ENCODE measurements at places on chromosomes 2 and 18.

GRCh38 chr2:16728351-16729136 is 62.9 kb upstream of the CYRIA start:
- no peak for DNase-seq

DNA sequence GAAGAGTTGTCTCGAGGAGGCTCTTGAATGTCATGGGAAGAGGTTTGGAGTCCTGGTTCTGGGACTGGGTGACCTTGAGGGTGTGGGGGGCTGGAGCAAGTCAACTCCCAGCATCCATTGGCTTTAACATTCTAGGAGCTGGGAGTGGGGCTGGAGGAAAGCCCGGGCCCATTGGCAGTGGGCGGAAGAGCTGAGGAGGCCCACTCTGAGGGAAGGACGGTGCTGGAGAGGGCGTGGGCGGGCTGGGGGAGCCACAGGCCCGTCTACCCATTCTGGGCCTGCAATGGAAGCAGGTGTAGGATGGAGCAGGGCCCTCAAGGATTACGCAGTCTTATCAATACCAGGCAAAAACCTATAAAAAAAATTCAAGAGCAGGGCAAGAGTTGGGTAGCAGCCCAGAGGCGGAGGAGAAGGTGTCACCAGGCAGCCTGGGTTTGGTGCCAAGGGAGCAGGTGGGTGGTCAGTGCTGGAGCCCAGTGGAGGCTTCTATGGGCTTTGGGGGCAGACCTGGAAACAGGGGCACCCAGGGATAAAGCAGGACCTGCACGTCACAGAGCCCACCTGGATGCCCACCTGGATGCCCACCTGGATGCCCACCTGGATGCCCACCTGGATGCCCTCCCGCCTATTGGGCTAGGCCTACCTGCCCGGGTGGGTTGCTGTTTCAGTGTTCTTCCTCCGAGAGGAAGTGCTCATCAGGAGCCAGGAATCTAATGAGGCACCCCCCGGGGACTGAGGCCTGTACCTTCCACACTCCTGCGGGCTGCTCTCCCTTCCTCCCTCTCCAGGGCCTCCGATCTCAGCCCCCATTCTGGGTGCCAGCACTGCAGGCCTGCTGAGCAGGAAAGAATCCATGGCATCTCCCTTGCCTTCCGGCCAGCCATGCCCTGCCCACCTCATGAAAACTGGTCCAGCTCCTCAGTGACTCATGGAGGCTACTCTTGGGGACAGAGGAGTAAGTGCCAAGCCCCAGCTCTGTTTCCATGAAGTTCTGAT is 71.3 kb downstream of the CTIF start:
- no peak for DNase-seq

GRCh38 chr2:69062307-69062962 is 49.5 kb downstream of the ANTXR1 start:
- no peak for DNase-seq

- DNase-seq, result no peak
Measured at GRCh38 chr18:5142859-5143258, 54.2 kb downstream of the AKAIN1 start.

GRCh38 chr2:45938649-45939511 is 287.4 kb downstream of the PRKCE start:
- no peak for DNase-seq

DNA sequence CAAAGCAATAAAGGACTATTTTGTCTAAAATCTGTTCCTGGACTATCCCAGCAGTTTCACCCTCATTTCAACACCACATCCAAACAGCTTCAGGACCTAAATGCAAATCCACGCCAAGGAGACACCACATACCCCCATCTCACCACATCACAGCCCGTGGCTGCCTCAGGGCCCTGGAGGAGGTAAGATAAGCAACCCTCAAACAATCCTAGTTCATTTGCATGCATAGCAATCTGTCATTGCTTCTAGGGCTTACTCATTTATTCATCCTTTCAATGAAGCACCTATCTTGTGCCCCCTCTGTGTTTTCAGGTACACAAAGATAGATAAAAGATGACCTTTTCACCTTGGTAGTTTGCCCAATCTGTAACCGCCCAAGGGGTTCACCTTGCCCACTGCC is 86.5 kb downstream of the VSNL1 start:
- DNase-seq, result no peak

- DNase-seq, result no peak
Measured at GRCh38 chr2:216066230-216066629, 15.4 kb downstream of the PECR start.

All from stimulated activated CD4-positive, alpha-beta T cell treated with anti-CD3 and anti-CD28 coated beads, Interleukin-15, amount 100 ng/mL, for 1 hour (primary cell).